Kidney epithelial cell (primary cell): ENCODE measurements at places on chromosomes 1 and 21.

DNA sequence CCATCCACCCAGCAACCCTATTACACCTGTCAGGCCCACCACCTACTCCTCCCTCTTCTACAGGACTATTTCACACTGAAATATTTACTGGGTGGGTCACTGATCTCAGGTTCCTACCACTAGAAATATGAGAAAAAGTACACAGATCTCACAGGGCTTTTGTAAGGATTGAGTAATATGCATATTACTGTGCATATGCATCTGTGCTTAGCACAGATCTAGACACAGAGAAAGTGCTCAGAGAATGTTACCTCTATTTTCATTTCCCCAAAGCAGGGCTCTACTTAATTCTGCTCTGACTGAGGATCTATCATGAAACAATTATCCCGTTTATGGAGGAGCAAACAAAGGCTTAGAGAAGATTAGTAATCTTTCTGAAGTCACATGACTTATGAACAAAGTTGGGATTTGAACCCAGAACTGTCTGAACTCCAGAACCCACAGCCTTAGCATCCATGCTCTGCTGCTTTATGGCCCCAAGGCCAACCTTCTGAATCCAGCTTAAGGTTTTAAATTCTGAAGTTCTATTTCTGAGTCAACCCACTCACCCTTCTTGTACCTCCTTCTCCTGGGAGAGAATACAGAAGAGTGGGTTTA is 11.8 kb downstream of the TSSK3 start:
- DNase-seq: no peak

GRCh38 chr21:16198546-16198945 is 468.8 kb downstream of the USP25 start:
- no peak for DNase-seq

DNA sequence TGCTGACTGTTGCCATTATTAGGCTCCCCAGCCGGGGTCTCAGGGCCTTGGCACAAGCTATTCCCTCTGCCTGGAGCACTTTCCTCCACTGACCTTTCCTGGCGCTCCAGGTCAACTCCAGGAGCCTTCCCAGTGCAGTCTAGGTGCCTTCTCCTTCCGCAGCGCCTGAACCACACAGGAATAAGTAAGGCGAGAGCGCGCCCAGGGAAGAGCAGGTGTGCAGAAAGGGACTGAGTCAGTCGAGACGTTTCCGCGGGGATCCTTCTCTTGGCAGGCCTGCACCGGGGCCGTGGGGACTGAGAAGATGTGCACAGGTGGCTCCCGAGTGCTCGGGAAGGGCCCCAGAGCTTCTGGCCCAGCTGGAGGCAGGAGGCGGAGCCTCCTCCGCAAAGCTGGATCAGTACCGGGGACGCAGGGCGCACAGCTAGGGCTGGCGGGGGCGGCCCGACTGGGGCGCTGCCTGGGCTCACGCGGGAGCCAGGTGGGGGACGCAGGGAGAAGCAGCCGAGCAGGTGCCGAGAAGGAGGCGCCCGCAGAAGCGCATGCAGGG is 765 bp upstream of the BMP8A start:
- DNase-seq: no peak

- DNase-seq: no peak
These were observed 34.9 kb downstream of the CHML start for GRCh38 chr1:241605146-241605805.

DNA sequence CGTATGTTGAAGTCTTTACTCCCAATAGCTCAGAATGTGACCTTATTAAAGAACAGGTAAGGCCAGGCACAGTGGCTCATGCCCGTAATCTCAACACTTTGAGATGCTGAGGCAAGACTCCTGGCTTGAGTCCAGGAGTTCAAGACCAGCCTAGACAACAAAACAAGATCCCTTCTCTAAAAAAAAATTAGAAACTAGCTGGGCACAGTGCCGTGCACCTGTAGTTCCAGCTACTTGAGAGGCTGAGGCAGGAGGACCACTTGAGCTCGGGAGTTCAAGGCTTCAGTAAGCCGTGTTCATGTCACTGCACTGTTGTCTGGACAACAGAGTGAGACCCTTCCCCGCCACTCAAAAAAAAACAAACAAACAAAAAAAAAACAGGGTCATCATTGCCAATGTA is 171.3 kb downstream of the RERE start:
- no peak for DNase-seq

- DNase-seq: no peak
These were observed 21.3 kb downstream of the TMCC2 start for GRCh38 chr1:205248793-205249601.

GRCh38 chr1:54052431-54052933 is 522 bp downstream of the TMEM59 start:
- DNase-seq: peak; percentile 18

- DNase-seq: no peak
These were observed 6.6 kb downstream of the SCCPDH start for GRCh38 chr1:246730839-246731238.

GRCh38 chr1:9275161-9275560 is 17.5 kb upstream of the SPSB1 start:
- no peak for DNase-seq

DNA sequence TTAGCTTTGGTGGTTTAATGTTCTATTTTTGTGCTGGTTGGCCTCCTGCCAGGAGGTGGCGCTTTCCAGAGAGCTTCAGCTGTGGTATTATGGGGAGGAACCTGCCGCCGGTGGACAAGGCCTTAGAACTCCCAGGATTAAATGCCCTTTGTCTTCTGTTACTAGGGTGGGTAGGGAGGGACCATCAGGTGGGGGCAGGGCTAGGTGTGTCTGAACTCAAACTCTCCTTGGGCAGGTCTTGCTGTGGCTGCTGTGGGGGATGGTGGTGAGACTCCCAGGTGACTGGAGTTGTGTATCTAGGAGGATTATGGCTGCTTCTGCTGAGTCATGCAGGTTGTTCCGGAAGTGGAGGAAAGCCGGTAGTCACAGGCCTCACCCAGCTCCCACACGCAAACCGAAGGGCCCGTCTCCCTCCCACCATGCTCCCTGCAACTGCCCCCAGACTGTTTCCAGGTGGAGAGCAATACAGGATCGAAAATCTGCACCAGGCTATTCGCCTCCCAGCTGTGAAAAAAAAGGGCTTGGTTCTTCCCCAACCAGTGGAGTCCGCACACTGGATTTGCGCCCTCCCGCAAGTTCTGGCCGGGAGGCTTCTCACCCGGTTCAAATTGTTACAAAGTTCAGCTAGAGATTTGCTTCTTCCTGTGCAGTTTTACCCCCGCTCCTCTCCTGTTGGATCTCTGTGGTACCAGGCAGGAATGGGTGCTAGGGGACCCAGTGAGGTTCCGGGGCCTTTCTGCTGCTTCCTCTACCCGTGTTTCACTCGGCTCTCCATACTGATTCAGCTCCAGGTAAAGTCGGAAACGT is 220.5 kb downstream of the CENPF start:
- no peak for DNase-seq

DNA sequence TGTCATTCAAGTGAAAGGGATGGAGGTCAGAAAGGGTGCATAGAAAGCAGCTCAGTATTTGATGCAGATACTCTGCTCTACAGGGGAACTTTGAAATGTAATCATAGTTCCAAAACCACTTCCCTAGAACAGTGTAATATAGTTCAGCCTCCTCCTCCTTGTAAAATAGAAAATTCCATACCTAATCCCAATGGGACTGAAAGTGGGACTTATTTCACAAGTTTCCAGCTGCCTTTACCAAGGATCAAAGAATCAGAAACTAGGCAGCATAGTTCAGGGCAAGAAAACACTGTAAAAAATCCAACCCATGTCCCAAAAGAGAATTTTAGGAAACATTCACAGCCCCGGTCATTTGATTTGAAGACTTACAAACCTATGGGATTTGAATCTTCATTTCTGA is 8.1 kb upstream of the TMCO2 start:
- no peak for DNase-seq

- no peak for DNase-seq
These were observed 23.3 kb downstream of the ABCB10 start for GRCh38 chr1:229535230-229535629.

- no peak for DNase-seq
These were observed 13.4 kb downstream of the VANGL2 start for GRCh38 chr1:160413716-160414115.

DNA sequence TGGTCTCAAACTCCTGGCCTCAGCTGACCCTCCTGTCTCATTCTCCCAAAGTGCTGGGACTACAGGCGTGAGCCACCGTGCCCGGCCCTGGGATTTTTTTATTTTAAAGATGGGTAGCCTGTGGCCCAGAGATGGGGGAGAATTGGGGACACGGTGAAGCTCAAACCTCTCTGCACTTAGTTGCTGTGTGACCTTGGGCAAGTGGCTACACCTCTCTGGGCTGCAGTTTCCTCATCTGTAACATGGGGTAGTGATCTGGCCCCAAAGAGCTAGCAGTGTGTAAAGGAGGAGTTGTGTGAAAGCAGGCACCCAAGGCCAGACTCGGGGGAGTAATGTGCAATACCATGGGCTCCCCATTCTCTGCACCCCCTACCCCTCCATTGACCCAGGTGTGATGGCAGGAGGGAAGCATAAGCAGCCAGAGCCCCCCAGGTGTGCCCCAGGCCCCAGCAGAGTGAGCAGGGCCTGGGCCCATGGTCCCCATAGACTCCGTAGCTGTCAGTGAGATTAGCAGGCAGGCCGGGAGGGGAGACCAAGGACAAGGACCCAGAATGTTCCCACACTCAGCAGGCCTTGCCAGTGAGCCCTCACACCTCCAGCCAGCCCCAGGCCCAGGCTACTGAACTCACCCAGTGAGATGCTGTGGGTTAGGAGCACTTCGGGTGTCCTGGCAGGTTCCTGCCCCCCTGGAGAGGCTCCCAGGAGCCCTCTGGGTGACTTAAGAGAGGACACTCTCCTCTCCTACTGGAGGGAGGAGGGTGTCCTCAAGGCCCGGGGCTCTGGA is 17.9 kb downstream of the TNFRSF8 start:
- no peak for DNase-seq

DNA sequence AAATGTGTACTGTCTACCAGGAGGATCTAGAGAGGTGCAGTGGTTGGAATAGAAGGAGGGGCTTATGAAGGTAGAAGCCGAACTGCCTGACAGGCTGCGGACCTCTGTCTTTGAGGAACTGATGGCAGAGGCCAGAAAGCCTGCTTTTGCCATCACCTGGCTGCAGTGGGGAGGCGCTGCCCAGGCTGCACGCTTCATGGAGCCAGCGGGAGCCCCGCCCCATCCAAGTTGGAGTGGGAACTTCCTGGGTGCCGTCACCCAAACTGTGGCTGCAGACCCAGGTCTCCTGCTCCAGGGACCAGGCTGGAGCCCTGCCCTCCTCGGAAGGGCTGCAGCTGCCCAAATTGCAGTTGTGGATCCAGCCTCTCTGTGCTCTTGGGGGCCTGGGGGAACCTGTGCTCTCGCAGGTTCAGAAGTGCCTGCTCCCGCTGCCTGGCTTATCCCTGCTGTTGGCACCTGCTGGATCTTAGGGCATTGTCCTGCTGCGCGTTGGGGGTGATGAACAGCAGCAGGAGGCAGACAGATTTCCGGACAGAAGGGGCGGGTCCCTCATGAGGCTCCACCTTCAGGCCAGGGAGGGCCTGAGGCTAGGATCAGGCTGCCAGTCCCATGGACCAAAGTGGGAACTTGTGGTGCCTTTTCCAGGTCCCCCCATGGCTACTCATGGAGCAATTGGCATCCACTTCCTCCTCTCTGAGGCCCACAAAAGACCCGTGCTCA is 118.0 kb upstream of the PLPPR4 start:
- no peak for DNase-seq

GRCh38 chr1:43881415-43881814 is 52.2 kb upstream of the ARTN start:
- DNase-seq: no peak

GRCh38 chr1:233277637-233278606 is 17.6 kb downstream of the PCNX2 start:
- no peak for DNase-seq

DNA sequence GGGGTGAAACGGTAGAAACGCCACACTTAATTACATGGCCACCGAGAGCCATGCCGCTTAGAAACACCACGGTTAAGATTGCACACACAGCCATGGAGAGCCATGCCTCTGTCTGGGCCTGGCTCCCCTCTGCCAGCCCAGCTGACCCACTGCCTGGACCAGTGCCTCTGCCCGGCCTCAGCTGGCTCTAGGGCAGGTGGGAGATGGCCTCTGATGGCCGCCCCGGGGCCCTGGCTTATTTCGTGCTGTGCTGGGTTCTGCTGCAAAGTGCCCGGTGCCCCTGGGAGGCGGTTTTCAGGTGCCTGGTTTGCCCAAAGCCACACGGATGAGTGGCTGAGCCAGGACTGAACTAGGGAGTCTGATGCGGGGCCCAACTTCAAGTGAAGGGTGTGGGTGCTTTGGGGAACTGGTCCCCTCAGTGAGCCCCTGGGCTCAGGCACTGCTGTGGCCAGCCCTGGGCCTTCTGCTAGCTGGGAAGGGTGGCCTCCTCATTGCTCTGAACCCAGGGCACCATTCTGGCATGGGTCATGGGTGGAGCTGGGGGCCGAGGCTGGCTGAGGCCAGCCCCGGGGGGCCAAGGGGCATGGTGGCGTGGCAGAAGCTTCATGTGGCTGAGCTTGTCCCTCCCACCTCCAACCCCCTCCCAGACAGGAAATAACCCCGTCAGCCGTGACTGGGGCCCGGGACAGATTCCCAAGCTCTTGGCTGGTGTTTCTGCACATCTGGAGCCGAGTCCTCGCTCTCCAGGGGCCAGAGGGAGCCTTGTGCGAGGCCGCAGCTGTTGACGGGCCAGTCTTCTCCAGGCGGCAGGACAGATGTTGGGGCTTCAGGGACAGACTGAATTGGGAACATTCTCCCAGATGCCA is 1.9 kb upstream of the GPR153 start:
- no peak for DNase-seq

DNA sequence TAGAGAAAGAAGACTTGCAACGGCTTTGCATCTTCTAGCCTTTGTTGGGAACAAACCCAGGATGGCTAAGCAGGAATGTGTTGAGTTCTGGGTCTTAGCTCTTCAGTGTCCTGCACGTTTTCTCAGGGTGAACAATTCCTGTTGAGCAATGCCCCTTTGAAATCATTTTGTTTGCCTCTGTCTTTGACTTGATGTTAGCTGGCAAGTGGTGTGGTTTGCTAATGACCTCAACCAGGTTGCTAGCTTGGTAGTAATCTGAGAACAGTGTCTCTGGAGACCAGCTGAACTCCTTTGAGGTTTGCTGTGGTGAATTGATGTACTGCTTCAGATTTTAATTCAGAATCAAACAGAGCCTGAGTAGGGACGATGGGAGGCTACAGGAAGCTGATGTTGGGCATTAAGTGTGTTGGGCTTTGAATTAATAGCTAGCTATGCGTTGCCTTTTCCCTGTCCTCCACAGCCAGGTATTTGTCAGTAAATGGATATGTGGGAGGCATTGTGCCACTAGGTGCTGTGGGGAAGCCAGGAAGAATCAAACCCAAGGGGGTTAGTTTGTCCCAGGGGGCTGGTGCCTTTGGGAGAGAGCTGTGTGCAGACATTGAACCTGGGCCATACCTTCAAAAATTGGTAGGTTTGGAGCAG is 23.3 kb upstream of the SRSF10 start:
- DNase-seq: peak; percentile 66
